ENCODE measurements at places on chromosomes 1 and 21. TPM values are rescaled to one million over a fixed set of nuclear protein-coding genes. Genes with fewer than 3 reads are reported as not detected.

AUNIP gene
- total RNA-seq = 0.34 TPM

TNFSF4 gene
- 2.3 TPM for total RNA-seq

BEST4 gene
- total RNA-seq = 0.18 TPM

DNA sequence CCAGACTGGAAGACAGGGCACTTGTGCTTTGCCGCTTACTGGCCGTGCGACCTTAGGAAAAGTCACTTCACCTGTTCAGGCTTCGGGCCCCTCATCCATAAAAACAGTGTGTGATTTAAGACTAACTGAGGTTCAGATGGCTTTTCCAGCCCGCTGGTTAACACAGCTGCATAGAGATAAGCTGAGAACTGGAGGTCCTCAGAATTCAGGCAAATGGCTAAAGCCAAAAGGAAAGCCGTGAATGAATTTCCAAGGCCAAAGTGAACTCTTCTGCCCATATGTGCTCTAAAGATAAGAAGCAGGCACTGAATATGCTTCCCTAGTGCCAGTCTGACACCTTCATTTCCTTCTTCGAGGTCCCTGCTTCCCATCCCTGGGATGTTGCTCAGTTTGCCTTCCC lies 23.5 kb upstream of the SARS1 start:
- no peak for DNase-seq

- no peak for DNase-seq
These were observed 6.9 kb upstream of the A3GALT2 start for GRCh38 chr1:33327587-33328325.

GRCh38 chr1:3983181-3983580 lies 83.1 kb upstream of the C1orf174 start:
- DNase-seq = no peak

GRCh38 chr1:207805841-207806421 lies 54.1 kb downstream of the CD46 start:
- peak; percentile 90 for DNase-seq

DNA sequence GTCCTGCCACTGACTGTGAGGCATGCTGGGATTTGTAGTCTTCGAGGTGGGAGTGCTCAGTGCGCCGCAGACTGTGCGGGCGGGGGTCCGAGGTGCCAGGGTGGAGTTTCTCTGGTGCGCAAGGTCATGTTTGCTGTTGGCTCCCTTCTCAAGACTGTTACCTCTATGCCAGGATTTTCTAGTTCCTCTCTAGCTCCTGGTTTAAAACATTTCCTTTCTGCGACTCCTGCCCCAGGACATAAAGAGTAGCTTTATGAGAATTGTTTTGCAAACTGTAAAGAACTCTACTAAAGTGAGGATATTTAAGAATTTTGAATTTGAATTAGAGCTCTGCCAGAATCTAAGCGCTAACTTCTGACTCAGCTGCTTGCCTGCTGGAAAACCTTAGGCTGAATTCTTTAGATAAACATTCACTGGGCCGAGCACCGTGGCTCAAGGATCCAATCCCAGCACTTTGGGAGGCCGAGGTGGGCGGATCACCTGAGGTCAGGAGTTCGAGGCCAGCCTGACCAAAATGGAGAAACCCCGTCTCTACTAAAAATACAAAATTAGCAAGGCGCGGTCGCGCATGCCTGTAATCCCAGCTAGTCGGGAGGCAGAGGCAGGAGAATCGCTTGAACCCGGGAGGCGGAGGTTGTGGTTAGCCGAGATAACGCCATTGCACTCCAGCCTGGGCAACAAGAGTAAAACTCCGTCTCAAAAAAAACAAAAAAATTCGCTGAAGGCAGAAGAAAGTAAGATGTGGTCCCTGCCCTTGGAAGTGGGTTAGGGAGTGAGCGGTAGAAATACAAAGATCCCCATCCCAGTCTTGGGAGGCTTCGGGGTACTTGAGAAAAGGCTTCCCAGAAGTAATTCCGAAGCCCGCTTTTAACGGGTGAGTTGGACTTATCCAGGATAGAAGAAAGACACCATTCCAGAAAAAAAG lies 992 bp upstream of the USP48 start:
- peak; percentile 62 for DNase-seq
